ENCODE measurements at places on chromosomes 13 and 19.

GRCh38 chr13:33479105-33479504 lies 193.6 kb upstream of the STARD13 start:
- DNase-seq, result no peak

DNA sequence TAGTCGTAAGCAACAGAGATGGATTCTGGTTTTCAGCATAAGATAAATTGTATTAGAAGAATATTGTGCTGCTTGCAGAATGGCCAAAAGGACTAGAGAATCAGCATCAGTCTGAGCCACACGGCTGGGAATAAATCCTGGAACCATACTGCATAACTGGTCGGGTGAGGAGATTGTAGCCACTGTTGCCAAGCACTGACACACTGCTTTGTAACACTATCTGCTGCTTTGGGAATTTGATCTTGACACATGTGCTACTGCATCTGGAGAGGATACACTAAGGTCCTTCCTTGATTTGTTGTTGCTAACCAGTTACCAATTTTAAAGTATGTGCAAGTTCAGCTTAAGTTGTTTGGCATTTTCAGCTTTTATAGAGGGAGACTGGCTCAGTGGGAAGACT lies 1.9 kb downstream of the HNRNPA1L2 start:
- no peak for DNase-seq

GRCh38 chr19:14562660-14563589 lies 8.9 kb downstream of the NDUFB7 start:
- DNase-seq, result no peak

DNA sequence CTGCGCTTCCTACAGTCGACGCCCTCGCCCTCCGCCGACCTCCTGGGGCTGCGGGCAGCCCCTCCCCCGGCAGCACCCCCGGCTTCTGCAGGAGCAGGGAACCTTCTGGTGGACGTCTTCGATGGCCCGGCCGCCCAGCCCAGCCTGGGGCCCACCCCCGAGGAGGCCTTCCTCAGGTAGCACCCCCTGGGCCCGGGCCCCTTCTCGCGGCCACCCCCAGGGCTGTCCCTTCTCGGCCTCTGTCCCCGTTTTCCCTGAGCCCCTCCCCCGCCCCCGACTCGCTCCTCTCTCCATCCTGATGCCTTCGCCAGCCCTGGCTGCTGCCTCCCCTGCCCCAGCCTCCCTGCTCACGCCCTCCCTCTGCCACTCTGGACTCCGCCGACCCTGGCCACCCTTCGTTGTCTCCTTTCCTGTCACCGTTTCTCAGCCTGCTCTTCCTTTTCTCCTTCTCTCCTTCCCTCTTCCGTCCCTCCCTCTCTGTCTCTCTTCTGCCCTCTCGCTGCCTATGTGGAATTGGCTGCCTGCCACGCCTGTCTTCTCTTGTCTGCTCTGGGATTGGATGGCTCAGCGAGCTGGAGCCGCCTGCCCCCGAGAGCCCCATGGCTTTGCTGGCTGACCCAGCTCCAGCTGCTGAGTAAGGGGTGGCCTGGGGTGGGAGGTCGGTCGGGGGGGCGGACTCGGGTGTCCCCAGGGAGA lies 11.0 kb downstream of the FUZ start:
- no peak for DNase-seq

DNA sequence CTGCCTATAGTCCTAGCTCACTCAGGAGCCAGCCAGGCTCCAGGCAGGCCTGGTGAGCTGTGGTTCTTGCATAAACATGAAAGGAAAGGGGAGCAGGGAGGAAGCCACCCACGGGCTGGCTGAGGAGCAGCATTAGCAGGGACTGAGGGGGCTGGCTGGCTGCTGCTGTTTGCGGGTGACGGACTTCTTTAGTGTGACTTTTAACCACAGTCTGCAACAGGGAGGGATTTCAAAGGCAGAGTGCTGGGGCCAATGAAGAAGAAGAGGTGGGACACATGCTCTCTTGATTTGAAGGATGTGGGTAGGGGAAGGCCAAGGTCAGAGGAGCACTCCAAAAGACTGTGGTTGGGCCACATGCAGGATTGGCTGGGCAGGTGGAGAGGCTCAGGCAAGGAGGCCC lies 223.0 kb downstream of the DNAJC15 start:
- no peak for DNase-seq

DNA sequence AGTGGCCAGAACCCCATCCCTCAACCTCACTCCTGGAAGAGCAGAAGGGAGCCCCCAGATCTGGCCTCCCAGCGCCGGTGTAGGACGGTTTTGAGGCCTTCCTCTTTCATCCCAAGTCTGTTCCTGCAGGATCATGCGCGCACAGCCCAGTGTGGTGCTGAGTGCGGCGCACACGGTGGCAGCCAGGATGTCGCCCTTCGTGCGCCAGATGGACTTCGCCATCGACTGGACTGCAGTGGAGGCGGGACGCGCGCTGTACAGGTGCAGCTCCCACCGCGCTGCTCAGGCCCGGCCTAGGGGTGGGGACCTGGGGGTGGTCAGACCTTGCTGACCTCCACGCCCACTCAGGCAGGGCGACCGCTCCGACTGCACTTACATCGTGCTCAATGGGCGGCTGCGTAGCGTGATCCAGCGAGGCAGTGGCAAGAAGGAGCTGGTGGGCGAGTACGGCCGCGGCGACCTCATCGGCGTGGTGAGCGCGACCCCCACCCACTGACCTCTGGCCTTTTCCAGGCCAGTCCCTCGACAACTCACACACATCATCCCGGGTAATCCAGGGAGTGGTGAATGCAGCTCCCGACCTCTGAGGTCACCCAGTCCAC lies 14.8 kb downstream of the PNPLA6 start:
- DNase-seq, result no peak

DNA sequence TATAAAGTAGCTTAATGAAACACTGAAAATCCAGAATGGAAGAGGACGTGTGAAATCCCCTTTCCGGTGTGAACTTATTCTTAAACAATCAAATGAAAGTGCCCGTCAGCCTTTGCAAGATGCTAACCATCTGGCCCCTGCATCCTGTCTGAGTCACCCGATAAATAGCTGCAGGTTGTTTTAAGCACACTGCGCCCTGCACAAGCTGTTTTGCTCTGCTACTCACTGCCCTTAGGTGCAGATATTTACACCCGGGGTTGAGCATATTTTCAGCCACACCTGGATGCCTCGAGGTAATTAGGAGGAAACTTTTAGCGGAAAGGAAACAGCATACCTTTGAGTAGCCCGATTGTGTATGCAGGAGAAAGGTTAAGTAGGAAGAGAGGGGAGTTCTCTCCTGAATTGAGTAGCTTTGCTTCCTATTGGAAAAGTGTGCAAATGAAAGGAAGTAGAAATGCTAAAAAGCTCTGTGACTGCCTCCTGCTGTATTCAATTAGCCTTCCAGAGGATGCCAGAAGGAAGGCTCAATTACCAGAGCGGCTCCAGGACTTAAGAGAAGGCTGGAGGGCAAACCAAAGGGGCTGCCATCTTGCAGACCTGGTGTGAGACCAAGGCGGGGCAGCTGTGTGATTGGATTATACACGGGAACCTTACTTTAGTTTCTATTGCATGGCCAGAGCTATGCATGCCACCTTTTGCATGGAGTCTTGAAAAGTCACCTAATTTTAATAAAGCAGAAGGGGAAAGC lies 42.5 kb downstream of the IRS2 start:
- DNase-seq, result peak; percentile 36

Measured in type B pancreatic cell (in vitro differentiated cells).